NK-92 treated with Interleukin-12 subunit alpha and Interleukin-12 subunit beta, amount 100 ng/mL, for 24 hours (cell line): ENCODE measurements at places on chromosomes 13 and 19.

- no peak for DNase-seq
These were observed 93.4 kb upstream of the KLF12 start for GRCh38 chr13:74227476-74228158.

GRCh38 chr19:48770266-48770665 lies 14.9 kb downstream of the FGF21 start:
- DNase-seq, result no peak

DNA sequence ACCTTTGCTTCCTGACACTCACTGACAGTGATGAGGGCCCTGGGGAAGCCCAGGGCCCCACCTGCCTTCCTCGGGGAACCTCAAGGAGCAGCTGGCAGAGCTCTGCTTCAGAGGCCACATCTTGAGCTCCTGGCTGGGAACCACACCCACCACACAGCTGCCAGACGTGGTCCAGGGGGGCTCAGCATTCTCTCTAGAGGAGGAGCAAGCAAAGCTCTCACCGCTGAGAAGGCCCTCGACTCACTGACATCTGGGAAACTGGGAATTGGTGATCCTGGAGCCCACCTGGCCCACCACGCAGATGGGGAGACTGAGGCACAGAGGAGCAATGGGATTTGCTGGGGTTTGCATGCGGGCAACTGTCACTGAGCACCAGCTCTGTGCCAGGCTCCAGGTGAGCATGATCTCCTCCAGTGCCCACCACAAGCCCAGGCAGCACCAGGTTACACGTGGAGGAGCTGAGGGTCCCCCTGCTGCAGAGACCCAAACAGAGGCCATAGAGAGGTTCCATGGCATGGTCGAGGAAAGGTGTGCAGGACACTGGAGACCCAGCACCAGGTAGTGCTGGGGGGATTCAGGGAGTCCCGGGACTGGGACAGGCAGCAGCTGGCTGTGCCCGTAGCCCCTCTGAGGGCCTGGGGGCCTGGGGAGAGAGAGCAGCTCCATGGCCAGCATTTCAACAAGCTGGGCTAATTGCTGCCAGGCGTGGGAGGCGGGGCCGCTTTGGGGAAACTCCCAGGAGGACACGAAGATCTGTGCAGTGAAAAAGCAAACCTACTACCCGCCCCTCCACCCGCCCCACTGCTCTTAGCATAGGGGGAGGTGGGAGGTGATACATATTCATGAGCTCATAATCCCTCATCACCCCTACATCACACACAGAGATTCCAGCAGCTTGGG lies 33.4 kb downstream of the PEPD start:
- DNase-seq, result no peak

DNA sequence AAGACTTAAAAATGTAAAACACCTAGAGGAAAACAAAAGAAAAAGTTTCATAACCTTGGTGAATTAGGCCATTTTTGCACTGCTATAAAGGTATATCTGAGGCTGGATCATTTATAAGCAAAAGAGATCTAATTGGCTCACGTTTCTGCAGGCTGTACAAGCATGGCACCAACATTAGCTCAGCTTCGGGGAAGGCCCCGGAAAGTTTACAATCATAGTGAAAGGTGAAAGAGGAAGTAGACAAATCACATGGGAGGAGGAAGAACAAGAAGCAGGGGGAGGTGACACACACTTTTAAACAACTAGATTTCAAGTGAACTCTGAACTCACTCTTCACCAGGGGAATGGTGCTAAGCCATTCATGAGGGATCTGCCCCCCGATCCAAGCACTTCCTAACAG lies 1358.5 kb upstream of the PCDH9 start:
- DNase-seq, result no peak

GRCh38 chr19:28435551-28436271 lies 777.2 kb downstream of the UQCRFS1 start:
- no peak for DNase-seq

GRCh38 chr13:43077461-43077860 lies 54.1 kb downstream of the DNAJC15 start:
- DNase-seq, result no peak

DNA sequence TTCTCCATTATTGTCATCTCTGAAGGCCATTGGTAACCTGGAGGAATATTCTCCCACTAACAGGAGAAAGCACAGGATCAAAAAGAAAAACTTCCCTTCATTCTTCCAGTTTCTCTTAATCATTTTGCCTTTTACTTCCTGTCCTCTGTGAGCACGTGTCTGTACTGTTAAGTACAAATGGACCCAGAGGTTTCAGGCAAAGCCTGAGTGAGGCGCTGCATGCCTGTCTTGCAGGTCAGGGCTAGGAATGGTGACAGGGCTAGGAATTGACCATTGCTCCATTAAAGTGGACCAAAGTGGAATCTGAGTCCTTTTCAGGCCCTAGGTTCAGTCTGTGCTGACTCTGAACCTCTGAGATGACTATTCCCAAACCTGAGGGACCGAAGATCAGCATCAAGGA lies 326.7 kb downstream of the SHISA2 start:
- DNase-seq, result no peak

GRCh38 chr19:33629826-33630375 lies 8.1 kb downstream of the CHST8 start:
- DNase-seq, result no peak

- DNase-seq, result no peak
These were observed 38.4 kb downstream of the PCDH8 start for GRCh38 chr13:52810011-52810410.

- DNase-seq, result no peak
These were observed 17.1 kb downstream of the PCCA start for GRCh38 chr13:100106005-100106404.

- no peak for DNase-seq
These were observed 13.9 kb upstream of the LGALS16 start for GRCh38 chr19:39641773-39642172.

- no peak for DNase-seq
These were observed 461 bp upstream of the TM9SF2 start for GRCh38 chr13:99500839-99501183.

DNA sequence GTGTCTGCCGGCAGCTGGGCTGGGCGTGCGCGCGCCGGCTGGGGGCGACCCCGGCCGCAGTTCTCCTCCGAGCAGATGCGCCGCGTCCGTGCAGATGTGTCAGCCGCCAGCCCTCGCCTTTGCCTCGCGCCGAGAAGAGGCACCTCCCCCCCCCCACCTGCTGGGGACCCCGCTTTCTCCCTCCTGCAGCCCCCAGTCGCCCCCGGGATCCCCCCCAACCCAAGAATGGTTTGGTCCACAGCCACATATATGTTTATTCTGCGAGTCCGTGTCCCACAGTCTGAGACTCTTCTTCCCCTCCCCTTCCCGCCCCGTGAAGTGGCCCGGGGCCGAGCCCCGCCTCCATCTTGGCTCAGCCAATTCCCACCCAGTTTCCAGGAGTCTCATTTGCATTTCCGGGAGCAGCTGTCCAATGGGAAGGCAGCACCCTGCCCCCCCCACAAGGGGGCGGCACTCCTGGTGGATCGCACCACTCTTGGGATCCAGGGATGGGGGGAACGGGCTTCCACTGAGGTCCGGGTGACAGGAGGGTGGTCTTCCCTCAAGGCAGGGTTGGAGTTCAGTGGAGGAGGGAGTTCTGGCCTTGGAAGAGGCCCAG lies 8.6 kb downstream of the ISOC2 start:
- no peak for DNase-seq

DNA sequence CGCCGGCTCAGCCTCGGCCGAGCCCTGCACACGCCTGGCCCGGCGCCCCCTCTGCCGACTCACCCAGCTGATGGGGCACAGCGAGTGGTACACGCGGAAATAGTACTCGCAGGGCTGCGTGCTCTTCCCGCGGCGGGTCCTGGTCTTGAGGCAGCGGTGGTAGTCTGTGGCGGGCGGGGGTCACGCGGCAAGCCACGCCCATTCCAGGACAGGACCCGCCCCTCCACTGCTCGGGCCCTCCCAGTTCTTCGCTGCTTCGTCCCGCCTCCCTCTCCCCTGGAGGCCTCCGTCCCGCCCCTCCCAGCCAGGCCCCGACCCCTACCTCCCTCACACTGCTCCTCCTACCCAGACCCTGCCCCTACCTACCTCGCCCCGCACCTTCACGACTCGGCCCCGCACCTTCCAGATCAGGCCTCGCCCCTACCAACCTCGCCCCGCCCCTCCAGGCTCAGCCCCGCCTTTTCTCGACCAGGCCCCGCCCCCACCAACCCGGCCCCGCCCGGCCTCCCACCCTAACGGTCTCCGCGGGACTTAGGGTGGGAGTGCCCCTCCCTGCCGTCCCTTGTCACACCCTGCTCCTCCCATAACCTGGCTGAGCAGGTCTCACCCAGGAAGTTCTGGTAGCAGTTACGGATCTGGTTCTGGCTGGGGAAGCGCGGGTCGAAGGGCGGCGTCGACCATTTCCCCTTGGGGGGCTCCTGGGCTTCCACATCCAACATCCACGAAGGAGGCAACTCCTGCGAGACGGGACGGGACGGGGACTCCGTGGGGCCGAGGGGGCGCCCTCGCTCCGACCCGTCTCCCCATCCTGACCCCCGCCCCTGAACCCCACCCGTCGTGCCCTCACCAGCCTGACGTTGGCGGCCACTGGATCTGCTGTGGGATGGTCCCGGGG lies 469 bp downstream of the COX6B2 start:
- no peak for DNase-seq

- DNase-seq, result no peak
These were observed 104.5 kb downstream of the UGGT2 start for GRCh38 chr13:95948656-95949055.

DNA sequence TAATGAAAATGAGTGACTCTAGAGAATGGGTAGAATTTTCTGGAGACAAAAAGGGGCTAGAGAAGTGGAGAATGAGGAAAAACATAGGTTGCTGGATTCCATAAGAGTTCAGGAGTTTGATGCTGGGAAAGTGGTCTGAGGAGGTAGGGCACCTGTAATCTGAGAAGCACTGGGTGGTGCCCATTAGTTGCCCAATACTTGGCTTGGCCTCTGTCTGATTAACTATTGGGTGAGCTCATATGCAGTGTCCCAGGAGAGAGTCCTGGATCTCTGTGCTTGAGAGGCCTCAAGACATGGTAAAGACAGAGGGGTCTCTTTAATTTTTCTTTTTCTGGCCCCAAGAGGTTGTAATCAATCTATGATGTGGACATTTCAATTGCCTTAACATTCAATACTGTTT lies 390.1 kb downstream of the TDRD3 start:
- DNase-seq, result no peak

- DNase-seq, result peak; percentile 24
These were observed 15.2 kb upstream of the S1PR4 start for GRCh38 chr19:3163230-3163886.

- no peak for DNase-seq
These were observed 8.8 kb upstream of the CDC34 start for GRCh38 chr19:522726-523125.

DNA sequence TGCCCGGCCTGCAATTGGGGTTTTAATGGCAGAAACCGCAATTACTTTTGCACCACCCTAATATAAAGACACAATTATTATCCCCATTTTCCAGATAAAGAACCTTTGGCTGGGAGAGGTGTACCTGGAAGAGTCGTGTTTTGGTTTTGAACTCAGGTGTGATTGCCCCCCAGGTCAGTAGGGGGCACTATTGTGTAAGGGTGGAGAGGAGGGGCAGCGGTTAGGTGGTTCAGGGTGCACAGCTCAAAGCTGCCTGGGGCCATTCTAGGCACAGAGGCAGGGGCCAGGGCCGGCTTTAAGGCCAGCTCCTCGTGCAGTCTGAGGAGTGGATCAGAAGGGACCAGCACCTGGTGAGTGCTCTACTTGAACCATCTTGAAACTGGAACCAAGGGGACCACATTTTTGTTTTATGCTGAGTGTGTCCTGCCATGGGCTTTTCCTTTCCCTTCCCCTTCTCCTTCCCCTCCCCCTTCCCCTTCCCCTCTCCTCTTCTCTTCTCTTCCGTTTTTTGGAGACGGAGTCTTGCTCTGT lies 5.8 kb upstream of the FCGRT start:
- no peak for DNase-seq

GRCh38 chr13:105184201-105184600 lies 1351.3 kb downstream of the EFNB2 start:
- no peak for DNase-seq

DNA sequence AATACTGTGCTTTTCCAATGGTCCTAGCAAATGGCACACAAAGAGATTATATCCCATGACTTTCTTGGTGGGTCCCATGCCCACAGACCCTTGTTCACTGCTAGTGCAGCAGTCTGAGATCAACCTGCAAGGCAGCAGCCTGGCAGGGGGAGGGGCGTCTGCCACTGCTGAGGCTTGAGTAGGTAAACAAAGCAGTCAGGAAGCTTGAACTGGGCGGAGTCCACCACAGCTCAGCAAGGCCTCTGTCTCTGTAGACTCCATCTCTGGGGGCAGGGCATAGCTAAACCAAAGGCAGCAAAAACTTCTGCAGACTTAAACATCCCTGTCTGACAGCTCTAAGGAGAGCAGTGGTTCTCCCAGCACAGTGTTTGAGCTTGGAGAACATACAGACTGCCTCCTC lies 82.9 kb downstream of the ZNF737 start:
- DNase-seq, result no peak

GRCh38 chr19:49415102-49415809 lies 8.0 kb downstream of the PTH2 start:
- no peak for DNase-seq

DNA sequence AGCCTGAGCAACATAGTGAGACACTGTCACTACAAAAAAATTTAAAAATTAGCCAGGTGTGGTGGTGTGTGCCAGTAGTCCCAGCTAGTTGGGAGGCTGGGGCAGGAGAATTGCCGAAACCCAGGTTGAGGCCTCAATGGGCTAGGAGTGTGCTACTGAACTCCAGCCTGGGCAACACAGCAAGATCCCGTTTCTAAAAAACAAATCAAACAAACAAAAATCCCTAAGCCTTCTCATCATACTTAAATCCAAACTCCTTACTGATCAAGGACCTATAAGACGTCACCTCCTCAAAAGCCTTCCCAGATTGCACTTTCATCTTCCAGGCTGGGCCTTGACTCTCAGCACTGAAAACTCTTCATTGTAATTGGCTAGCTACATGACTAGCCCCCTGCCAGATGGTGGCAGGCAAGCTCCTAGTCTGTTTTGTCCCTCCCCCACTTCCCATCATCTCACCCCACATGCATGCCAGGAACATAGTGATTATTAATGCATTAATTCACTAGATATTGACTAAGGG lies 17.5 kb upstream of the NANOS3 start:
- no peak for DNase-seq

- peak; percentile 14 for DNase-seq
These were observed 35.6 kb upstream of the PSPC1 start for GRCh38 chr13:19818223-19818842.

- DNase-seq, result no peak
These were observed 108.5 kb upstream of the GPC6 start for GRCh38 chr13:93118081-93118615.
